ENCODE measurements at places on chromosomes 1 and 21.

GRCh38 chr1:41941381-41941780 lies 22.7 kb upstream of the HIVEP3 start:
- DNase-seq = no peak

GRCh38 chr1:217230412-217230811 lies 400.5 kb downstream of the GPATCH2 start:
- no peak for DNase-seq

DNA sequence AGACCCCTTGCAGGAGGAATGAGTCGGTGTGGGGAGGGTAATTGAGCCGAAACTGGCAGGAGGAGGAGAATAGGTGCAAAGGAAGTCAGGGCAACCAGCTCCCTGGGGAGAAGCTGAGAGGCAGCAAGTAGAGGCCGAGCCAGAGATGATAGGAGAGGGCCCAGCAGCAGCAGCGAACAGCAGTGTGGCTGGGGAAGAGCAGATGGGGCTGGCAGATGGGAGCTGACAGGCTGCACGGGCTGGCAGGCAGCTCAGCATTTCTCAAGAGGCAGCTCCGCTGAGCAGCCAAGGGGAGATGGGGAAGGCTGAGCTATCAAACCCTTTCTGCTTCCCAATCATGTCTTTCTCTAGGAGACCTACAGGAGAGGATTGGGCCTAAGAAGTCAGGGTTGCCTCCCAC lies 158.2 kb downstream of the TRIM33 start:
- DNase-seq = peak; percentile 10

DNA sequence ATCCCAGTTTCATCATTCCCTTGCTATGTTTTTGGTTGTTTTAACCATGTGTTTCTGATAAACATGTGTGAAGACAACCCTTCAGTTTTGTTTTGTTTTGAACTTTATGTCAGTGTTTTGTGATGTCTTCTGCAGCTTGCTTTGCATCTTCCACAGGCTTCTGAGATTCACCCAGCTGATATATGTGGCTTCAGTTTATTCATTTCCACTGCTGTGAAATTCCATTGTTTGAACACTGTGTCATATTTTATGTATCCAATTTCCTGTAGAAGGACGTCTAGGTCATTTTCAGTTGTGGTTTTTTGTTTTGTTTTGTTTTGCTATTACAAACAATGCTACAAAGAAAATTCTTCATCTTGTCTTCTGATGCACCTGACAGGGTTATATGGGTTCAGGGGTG lies 27.2 kb upstream of the SLC26A9 start:
- DNase-seq = no peak

- no peak for DNase-seq
Observed at GRCh38 chr1:164922585-164922984, 363.6 kb downstream of the PBX1 start.

GRCh38 chr1:21258331-21259134 lies 31.7 kb downstream of the ECE1 start:
- no peak for DNase-seq

- no peak for DNase-seq
Observed at GRCh38 chr1:208107425-208108212, 136.6 kb downstream of the PLXNA2 start.

DNA sequence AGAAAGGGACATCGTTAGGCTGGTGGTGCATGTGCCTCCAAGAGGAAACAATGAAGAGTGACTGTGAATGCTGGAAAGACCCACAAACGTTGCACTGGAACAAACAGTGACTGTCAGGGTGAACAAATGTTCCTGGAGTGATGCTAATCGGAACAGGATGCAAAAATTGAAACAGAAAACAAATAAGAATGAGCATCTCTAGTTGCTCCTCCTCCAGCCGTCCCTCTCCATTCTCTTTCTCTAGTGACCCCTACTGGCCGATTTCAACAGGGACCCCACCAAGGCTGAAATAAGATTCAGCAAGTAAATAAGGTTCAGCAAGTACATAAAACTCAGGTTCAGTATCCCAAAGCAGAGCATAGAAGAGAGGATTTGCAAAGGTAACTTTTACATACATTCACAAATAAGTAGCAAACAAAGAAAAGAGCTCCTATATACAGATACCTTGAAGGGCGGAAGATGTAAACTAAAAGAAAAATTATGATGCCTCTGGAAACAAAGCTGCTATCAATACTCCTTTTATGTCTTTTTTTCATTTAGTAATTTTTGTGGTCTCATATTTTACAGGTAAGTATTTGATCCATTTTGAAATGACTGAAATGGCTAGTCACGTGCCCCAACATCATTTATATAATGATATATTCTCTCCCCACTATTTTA lies 836.1 kb upstream of the ADAMTS5 start:
- DNase-seq = peak; percentile 58

- no peak for DNase-seq
Observed at GRCh38 chr1:175116903-175117302, 49.3 kb downstream of the TNN start.

GRCh38 chr1:216140730-216141524 lies 282.3 kb downstream of the USH2A start:
- no peak for DNase-seq

DNA sequence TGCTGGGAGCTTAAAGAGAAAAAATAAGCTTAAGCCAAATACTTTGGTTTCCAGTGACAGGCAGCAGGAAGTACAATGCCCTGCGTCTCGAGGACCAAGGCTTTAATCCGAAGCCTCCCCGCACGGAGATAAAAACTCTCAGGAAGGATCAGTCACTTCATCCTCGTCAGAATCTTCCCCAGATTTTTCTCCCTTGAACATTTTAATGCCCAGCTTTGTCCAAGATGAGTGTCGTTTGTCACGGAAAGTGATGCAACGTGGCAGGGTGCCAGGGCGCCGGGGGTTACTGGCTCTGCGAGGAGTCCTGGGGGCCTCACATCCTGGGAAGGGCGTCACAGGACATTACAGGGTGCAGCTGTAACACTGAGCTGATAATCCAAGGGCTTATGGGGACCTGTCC lies 25.2 kb upstream of the PCBP3 start:
- DNase-seq = no peak

- DNase-seq = no peak
Observed at GRCh38 chr1:228337711-228338520, 68.7 kb downstream of the TRIM11 start.

DNA sequence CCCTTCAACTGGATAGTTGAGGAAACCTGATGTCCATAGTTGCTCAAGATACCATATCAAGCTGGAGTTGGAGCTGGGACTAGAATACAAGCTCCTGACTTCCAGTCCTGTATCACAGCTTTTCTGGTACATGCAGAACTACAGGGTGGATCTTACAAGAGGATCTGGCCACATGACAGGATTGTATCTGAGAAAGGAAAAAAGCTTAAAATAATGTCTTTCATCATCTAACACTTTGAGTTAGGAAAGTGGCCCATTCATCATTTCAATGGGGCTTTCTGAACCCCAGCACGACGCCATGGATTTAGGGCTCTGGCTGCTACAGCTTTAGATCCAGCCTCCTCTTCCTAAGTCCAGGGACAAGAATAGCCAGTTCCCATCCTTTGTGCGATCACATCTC lies 46.9 kb downstream of the RASSF5 start:
- no peak for DNase-seq

DNA sequence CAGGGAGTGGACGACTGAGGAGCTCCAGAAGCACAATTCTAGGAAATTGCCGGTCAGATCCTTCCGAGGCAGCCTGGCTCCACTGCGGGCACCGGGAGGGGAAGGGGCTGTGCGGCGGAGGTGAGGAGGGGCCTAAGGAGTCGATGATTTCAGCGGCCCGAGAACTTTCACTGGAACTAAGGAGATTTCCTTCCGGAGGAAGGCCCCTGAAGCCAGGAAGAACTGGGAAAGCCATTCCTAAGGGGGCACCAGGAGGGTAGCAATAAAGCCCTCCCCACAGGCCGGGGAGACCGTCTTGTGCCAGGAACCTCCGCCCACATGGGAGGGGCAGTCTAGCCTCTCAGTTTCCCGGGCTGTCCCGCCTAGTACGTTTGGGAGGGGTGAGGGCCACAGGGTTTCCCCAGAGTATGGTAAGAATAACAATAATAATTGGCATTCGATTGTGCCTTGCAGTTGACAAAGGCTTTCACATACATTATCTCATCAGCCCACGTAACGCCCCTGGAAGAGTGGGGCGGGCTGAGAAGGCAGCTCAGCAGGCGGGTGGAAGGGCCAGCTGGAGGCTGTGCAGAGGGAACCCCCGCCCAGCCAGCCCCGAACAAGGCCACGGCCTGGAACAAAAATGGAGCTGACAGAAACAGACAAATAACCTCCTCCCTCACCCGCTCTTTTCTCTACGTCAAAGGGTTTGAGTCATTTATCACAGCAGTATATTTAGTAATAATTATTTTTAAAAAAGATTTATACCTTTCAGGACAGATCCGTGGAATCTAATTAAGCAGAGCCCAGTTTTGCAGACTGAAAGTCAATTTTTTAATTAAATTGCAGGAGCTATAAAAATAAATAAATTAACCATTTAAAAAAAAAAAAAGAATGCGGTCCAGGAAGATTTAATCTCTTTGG lies 19.8 kb downstream of the NPR1 start:
- no peak for DNase-seq

DNA sequence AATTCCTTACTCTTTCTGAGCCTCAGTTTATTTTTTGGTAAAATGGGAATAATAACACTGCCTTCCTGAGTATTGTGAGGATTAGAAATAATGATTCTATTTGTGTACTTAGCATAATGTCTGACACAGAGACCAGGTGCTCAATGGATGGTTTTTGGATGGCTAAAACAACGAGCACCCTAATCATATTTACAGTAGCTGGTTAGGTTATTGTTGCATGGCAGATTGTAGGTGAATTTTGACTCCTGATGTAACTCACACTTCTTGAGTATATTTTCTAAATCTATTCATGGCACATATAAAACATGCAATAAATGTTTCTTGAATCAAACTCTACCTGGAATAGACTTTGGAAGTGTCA lies 11.9 kb upstream of the DUSP10 start:
- no peak for DNase-seq

- peak; percentile 66 for DNase-seq
Observed at GRCh38 chr1:154607609-154608396, at the start of gene ADAR. ADAR (minus strand) TSS chr1:154608186; CDS start chr1:154608006, 180 bp downstream.

DNA sequence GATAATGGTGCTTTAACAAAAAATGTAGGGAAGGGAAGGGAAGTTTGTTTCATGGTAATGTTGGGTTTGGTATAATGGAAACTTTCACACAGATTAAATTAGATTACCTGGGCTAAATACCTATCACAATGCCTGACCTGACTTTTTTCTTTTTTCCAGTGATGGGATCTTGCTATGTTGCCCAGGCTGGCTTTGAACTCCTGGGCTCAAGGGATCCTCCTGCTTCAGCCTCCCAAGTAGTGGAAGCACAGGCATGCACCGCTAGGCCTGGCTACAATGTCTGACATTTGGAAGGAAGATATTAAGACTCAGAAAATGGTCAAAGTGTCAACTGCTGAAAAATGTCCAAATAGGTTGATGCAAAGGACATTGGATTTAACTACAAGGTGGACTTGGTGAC lies 67.4 kb downstream of the KCNK1 start:
- DNase-seq = no peak

DNA sequence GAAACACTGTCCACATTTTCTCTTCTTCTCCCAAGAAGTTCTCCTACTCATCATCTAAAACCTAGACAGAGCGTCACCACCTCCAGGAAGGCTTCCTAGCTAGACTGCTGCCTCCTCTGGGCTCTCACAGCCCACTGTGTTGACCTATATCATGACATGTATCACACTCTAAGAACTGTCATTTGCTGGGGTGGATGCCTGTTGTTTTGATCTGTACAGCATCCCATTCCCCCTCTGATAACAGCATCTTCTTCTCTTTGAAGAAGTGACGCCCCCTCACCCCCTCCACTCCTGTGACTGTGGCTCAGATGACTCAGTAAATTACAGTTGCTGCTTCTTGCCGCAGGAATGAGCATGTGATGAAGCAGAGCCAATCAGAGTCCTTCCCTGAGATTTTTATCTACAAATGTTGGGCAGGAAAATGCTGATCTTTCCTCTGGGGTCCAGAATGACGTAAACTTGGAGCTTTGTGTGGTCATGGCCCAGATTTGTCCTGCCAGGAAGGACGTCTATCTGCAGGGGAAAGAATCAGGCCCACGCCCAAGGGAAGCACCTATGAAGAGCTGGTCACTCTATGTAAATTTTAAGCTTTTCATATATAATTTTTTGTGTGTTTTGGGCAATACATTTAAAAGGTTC lies 28.0 kb upstream of the FOXO6 start:
- no peak for DNase-seq

- peak; percentile 45 for DNase-seq
Observed at GRCh38 chr1:157034137-157034800, 11.3 kb downstream of the ARHGEF11 start.

- DNase-seq = no peak
Observed at GRCh38 chr1:7068552-7068951, 283.3 kb downstream of the CAMTA1 start.

DNA sequence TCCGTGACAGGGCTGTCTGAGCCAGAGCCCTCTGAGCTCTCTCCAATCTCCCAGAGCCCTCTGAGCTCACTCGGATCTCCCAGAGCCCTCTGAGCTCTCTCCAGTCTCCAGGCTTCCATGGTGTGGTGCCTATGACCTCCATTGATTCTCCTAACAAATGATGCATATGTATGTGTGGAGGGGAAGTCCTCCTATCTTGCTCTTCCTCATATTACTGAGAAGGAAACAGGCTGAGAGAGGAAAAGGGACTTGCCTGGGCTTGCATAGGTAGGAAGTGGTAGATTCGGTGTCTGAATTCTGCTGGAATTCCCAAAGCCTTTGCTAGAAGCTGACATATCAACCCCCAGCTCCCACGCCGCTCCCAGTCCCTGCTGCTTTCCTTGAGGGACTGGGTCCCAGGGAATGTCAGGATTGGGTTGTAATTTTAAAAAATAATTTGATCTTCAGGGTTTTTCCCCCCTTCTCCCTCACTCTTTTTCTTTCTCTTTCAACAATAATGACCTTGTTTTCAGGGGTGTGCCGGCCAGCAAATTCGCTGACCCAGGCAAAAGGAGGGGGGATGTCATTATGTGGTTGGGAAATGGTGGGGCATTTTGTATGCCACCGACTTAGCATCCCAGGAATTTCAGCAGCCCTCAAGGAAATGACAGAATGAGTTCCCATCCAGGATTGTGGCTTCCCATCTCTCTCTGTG lies 42.3 kb upstream of the RUNX3 start:
- DNase-seq = no peak

GRCh38 chr1:161801955-161802354 lies 35.8 kb downstream of the ATF6 start:
- DNase-seq = no peak

DNA sequence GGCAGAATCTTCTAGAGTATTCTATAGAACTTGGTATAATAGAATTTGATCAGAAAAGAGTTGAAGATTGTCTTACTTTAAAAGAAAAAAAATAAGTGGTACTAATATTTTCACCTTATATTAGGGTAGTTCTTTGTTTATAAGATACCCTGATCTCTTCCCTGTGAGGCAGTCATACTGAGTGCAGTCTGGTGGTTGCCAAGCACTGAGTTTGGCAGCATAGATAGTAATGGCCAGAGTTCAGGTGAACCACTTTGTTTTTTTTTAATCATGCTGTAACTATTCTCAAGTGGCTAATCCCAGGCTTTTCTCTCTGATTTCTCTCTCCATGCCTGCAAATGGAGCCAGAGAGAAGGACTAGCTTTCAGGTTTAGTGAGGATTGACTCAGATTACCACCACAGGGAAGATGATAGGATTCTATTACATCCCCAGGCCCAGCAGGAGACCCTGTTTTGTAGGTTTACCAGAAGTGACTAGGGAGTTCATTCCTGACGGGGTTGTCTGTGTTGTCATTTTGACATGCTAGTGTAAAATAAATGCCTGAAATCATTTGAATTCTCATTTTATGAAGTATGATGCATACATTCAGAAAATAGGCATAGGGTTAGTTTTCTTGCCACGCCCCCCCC lies 16.7 kb downstream of the KDM1A start:
- no peak for DNase-seq
